Brain microvascular endothelial cell (primary cell): ENCODE measurements at places on chromosomes 12 and 14.
A peak's percentile ranks its signal among the peaks of the same experiment; 100 is the strongest.

DNA sequence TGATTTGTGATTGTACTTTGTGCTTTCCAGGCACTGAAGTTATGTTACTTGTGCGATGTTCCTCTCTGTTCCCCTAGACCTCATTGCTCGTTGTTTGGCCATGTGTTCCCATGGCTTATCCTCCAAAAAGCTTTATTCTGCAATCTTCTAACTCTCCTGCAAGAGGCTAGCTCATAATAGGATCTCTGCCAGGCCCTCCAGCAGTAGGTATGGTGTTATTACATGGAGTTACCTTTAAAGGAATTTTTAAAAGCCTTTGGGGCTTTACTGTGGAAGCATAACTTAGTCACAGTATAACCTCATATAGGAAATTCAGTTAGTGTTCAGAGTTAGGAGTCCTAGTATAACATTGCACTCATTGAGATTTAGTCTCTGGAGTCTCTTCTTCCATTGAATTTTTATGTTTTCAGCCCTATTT is 292.3 kb downstream of the RAD51B start:
- no peak for DNase-seq

DNA sequence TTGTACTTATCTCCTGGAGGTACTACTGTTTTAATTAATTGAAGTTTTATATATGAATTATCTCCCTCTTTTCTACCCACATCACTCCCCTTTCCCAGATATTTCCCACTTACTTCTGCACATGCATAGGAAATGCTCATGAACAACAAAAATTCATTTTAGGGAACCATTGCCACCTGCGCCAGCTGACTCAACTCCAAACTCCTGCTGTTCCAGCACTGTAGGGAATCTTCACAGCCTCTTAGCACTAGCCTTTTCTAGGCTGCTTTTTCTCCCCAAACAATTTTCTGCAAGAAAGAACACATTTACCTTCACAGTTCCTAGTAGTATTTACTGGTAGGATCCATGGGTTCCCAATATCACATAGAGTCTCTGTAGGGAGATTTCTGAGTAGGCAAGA is 268.4 kb downstream of the LRFN5 start:
- no peak for DNase-seq

GRCh38 chr14:100027771-100028490 is 37.3 kb upstream of the EVL start:
- peak; percentile 68 for DNase-seq

GRCh38 chr12:70971001-70971794 is 50.7 kb upstream of the PTPRR start:
- DNase-seq = no peak

DNA sequence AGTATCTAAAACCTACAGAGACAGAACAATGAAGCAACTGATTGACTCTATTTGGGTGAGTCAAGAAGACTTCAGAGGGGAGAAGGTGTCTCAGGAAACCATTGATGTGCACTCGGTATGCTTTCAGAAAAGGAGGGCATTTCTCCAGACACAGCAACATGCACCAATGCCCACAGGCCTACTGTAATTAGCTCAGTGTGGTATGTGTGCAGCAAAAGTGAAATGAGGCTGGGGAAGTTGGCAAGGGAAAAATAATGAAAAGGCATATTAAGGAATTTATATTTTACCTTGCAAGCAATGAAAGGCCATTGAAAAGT is 158.4 kb upstream of the GRIP1 start:
- DNase-seq = no peak

- no peak for DNase-seq
Measured at GRCh38 chr14:81529391-81529790, 4.3 kb downstream of the SEL1L start.

- DNase-seq = no peak
Measured at GRCh38 chr12:121637231-121637914, 11.0 kb downstream of the ORAI1 start.

DNA sequence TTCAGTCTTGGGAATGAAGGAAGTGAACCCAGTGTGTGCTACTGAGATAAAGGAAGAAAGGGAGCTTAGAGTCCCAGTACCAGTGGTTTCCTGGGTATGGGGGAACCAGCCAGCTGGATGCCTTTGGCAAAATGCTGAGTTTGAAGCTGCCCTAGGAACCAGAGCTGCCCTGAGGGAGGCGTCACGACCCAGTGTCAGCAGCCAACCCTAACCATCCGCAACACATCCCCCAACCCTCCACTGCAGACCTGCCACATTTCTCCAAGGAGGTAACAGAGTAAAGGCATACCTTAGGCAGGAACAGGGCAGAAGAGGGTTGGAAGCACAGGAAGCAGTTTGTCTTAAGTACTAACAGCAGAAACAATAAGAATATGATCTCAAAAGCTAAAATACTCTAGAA is 28.6 kb downstream of the PRDM4 start:
- DNase-seq = no peak

DNA sequence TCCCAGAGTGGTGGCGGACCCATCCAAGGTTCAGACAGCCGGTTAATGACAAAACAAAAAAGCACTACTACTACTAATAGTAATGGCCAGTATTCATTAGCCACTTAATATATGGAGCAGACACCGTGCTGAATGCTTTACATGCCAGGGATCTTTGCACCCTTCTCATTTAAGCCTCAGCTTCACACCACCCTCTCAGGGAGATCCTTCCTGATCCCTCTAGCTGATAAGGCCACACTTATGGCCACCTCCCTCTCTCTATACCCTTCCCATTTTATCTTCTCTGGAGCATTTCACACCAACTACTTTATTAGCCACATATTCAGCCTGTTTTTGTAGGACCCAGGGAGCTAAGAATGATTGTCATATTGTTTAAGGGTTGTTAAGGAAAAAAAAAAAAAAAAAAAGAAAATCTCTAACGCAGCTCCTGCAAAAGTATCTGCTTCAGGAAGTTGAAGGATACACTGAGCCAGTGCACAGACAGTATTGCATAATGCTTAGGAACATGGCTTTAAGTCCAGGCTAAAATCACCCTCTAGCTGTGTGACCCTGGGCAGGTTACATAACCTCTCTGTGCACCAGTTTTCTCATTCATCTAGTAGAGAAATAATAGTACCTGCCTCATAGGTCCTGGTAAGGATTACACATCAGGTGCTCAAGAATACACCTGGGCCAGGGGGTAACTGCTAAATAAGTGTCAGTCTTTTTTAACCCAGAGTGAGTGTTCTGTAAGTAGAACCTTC is 29.4 kb downstream of the NUAK1 start:
- no peak for DNase-seq

- no peak for DNase-seq
Measured at GRCh38 chr12:31000751-31001150, 72.9 kb upstream of the DDX11 start.

GRCh38 chr12:128969480-128970055 is 116.3 kb downstream of the GLT1D1 start:
- DNase-seq = peak; percentile 11

GRCh38 chr12:120252071-120252906 is 13.2 kb downstream of the PXN start:
- no peak for DNase-seq

DNA sequence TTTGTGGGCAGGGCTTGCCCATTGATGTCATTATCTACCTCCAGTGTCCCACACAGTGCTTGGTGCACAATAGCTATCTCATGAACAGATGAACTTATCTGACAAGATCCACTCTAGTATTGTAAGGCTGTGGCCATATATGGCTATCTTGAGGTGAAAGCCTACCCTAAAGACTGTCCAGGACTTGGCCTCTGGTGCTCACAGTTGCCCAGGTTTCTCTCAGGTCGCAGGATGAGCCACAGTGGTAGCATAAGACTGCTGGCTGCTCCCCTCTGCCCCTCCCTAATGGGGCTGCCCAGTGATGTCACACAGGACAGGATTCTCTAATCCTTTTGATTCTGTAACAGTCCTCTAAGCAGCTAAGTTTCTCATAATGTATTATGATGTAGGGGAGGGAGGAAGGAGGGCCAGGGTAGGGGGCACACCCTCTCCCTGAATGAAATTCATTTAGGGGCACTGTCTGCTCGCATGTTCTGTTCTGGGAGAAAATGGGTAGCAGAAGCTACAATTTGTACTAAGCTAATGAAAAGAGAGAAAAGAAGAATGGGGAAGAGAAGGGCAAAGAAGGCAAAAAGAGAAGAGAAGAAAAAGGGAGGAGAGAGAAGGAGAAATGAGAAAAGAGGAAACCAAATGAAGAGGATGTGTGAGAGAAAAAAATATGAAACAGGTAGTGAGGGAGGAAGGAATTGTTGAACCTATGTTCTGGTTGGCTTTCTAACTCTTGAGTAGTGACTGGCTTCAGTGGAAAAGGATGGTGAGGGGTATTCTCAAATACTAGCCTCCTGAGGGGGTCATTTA is 3.4 kb upstream of the PPM1A start:
- no peak for DNase-seq

- DNase-seq = no peak
Measured at GRCh38 chr14:101815994-101816393, 54.5 kb downstream of the PPP2R5C start.

DNA sequence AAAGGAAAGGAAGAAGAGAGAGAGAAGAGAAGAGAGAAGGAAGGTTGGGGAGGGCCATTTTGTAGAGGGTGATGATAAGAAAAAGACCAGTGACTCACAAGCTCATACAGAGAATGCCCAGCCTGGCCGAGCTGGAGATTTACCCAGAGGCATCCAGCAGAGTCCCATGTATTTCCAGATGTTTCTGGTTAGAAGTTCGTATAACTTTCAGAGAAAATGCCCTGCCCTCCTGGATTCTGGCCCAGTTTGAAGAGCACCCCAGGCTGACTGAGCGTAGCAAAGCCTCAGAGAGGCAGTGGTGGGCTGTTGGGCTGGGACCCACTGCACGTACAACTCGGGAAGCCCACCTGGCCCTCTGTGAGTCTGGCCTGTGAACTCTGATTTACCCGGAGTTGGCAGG is 221.8 kb downstream of the SLC41A2 start:
- peak; percentile 67 for DNase-seq

DNA sequence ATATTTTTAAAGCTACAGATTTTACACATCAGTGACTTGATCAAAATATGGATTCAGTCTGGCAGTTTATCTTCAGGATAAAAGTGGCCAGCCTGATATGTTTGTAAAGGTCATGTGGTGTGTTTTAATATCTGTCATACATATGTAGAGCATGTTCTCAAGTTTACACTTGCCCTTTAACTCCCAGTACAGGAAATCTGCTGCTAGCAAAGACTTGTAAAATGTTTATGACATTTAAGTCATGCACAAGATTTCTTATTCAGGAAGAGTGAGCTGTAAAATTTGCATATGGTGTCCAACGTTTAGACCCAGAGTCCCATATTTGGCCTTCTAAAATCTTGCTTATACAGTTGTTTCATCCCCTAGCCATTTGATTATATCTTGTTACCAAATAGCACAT is 197.5 kb upstream of the FLRT2 start:
- DNase-seq = no peak

DNA sequence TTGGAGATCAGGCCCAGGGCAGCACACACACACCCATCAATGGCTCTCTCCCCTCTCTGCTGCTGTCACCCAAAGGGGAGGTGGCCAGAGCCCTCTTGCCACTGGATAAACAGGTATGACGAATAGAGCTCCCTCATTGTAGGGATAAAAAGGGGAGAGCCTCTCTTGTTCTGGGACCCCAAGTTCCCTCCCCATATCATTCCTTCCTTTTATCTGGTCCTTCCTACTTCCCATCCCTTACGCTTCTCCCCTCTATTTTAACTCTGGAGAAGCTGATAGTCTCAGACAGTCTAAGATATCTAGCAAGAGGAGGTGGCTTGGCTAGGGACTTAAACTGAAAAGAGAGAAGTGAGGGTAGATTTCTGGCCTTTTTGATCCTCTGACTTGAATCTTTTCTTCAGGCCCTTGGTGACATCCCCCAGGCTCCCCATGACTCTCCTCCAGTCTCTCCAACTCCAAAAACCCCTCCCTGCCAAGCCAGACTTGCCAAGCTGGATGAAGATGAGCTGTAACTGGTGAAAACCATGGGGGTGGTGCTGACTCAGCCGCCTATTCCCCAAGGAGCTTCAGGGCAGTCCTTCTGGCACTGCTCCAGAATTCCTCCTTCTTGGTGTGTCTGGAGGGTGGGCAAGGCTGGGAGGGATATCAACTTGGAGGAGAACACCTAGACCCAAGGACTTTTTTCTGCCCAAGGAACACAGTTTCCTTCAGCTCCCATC is 5.3 kb downstream of the ARHGEF25 start:
- DNase-seq = peak; percentile 47

DNA sequence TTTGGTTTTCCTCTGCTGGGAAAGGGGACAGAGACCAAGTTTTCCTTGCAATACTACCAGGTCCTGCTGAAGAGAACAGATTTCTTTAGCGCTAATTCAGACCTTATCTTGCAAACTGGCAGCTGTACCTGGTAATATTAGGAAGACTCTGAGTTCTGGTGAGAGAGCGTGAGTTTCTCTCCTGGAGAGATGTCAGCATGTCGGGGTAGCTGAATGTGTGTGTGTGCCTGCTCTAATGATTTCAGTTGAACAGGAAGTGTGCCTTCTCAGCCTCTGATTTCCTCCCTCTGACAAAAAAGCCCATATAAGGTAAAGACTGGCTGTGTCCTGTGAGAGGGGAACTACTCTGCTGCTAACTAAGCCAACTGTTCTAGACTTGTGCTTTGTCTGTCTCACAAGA is 10.3 kb upstream of the ERP27 start:
- DNase-seq = peak; percentile 84

GRCh38 chr14:56357428-56357827 is 222.2 kb upstream of the TMEM260 start:
- DNase-seq = no peak

DNA sequence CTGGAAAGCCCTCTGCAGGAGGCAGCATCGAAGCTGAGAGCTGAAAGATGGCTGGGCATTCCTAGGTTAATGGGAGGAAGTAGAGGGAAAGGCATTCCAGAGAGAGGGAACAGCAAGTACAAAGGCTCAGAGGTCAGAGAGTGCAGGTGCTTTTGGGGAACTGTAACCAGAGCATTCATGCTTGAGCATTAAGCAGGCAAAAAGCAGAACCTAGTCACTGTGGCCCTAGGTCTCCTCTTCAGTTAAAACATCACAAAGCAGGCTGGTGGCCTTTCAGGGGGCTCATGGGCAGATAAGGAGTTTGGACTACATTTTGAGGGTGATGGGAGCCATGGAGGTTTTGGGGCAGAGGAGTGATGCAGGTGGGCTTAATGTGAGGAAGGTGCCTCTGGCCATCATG is 169.2 kb upstream of the MYL2 start:
- DNase-seq = no peak

- DNase-seq = no peak
Measured at GRCh38 chr14:32166924-32167323, 34.9 kb upstream of the RNU6-7 start.

DNA sequence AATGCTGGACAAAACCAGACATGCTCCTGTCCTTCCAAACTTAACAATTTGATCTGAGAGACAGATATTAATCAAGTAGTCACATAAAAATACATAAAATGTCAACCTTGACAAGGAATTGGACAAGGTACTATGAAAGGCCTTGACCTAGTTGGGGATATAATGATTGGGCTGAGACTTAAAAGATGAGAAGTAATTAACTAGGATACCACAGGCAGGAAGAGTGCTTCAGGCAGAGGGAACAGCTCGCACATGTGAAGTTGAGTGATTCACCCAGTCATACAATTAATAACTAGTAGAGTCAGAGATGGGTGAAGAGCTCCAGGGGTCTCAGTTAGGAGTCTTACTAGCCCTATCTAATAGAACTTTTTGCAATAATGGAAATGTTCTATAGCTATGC is 259.5 kb downstream of the MSRB3 start:
- no peak for DNase-seq
